Stimulated activated CD4-positive, alpha-beta T cell treated with anti-CD3 and anti-CD28 coated beads, Interleukin-15, amount 100 ng/mL, for 48 hours (primary cell): ENCODE measurements at places on chromosomes 7 and 10.

GRCh38 chr10:129028451-129028850 lies 438.6 kb upstream of the MGMT start:
- DNase-seq, result no peak

DNA sequence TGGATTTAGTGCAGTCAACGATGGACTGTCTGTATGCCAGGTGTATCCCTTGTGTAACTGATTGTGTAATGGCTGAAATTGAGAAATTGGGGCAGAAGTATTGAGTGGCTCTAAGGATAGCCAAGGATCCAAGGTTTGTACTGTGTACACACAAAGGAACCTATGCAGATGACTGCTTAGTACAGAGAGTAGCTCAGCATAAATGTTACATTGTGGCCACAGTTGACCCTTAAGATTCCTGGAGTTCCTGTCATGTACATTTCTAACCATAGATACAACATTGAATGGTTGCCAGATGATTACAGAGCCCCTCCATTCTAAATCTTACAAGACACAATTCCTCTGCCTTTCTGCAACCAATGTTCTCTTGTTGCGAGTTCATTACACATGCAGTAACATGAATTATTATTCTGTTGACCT lies 25.3 kb downstream of the CCDC126 start:
- no peak for DNase-seq

DNA sequence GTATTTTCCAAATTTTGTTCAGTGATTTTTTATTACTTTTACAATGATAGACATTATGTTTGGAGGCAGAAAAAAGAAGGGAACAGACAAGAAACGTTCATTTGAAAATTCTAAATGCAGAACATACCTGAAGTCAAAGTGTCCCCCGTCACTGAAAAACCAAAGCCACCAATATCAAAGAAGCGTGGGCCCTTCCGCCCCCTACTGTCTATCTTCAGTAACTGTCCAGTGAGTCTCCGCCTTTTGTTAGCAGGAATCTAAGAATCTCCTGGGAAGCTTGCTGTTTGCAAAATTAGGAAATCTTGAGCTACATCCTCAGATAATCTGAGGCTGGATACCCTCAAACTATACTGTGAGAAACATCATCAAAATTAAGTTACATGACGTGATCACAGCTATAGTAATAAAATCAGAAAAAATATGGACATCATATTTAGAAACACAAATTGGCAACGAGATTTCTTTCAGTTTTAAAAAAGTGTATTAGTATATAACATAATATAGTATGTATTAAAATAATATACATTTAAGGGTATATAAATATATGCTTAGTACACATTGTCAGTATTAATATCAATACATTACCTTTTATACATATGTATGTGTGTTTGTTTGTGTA lies 169.3 kb upstream of the AKR1E2 start:
- DNase-seq, result no peak

DNA sequence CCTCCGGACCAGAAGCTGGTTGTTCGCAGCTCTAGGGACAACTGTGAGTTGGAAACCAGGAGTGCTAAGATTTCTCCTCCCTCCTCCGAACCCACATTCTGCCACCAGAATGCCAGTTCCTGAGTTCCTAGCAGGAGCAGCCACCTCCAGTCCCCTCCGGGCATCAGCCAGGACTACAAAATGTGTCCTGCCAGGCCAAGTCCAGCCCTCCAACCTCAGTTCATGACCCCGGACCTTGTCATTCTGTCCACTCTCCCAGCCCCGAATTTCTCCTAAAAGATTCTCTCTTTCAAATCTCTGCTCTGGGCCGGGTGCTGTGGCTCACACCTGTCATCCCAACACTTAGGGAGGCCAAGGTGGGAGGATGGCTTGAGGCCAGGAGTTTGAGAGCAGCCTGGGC lies 2.3 kb downstream of the ZAN start:
- no peak for DNase-seq

DNA sequence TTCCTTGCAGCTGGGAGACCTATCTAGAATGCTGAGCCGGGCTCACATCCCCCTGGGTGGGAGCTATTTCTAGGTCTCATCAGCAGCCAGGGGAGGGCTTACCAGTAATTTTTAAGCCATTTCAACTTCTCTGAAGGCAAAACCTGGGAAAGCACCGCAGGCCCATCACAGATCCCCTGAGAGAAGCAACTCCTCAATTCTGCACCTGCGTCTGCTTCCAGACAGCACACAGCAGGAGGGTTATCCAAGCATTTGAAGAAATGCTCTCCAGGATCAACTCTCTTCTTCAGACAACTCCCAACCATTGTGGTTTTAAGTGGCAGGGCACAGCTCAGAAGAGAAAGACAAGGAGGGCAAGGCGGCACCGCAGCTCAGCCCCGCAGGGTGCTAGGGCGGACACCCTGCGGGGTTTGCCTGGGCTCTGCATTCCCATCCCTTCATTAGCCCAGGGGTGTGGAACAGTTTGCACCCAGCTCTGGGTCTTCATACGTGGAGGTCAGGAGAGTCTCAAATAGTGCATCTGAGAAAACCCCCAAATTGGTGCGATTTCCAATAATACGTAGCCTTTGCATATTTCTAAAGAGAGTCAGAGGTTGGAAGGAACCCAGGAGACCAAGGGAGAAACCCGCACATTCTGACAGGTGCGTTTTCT lies 618.7 kb downstream of the DNAJB6 start:
- no peak for DNase-seq

- DNase-seq, result no peak
Measured at GRCh38 chr7:155484483-155485399, 26.8 kb downstream of the EN2 start.

GRCh38 chr7:158550886-158551452 lies 36.7 kb downstream of the PTPRN2 start:
- no peak for DNase-seq

DNA sequence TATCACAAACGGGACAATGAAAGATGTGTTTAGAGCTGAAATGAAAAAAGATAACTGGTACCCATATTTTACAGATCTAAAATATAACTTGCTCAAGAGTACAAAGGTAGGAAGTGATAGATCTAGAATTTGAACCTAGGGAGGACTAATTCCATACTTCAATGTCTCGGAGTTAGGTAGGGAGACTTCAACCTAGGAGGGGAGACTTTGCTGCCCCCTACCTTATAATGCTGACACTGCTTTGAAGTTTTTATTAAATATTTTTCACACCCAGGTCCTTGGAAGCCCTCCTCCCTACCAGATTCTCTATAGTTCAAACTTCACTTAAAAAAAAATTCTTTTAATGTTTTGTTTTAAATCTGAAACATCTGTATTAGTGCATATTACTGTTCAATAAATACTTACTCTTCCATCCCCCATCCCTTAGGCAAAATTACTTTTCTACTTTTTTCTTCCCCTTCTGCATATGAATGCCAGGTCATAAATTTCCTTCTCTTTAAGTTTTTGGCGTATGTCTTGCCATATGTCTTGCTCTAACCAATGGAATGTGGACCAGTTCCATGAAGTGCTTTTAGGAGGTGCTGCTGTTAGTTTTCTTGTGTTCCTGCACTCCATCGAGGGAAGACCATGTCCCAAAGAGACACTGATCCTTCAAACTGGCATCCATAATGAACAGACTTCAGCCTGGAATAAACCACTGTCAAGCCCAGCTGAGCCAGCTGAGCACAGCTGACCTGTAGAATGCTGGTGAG lies 57.8 kb downstream of the MICU1 start:
- no peak for DNase-seq

DNA sequence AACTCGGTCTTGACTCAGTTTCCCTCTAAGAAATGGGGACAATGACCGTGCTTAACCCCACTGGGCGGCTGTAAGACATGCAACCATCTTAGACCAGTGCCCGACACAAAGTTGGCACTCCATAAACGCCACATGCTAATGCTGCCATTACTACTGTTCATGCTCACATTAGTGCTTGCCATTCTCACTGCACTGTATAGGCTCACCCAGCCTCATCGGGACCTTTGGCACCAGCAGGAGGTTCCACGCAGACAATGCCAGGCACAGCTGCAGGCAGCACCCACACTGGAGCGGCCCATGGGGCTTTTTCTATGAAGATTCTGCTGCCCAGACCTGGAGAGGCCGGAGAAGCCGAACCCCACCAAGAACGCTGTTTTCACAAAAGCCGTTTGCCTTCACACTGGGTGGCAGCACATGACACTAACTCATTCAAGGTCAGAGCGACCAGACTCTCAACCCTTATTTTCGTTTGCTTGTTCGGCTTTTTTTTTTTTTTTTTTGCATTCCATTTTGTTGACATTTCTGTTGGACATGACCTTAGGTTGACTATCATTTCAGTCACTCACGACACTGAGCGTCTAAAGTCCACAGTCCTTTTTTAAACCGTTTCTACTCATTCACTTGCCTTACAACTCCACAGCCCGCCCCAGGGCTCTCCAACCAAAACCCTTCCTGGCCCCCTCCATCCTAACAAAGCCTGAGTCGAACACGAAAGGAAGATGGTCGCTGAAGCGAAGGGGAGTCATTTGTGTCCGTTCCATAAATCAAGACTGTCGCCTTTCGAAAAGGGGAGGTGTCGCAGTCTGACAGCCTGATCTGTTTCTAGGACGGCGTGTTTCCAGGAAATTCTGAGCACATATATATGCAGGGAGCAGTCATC lies 124.4 kb upstream of the RNF32 start:
- DNase-seq, result no peak

- DNase-seq, result no peak
Measured at GRCh38 chr10:44380829-44381600, 3.9 kb downstream of the CXCL12 start.

- DNase-seq, result no peak
Measured at GRCh38 chr10:17028798-17029197, 100.8 kb downstream of the CUBN start.

DNA sequence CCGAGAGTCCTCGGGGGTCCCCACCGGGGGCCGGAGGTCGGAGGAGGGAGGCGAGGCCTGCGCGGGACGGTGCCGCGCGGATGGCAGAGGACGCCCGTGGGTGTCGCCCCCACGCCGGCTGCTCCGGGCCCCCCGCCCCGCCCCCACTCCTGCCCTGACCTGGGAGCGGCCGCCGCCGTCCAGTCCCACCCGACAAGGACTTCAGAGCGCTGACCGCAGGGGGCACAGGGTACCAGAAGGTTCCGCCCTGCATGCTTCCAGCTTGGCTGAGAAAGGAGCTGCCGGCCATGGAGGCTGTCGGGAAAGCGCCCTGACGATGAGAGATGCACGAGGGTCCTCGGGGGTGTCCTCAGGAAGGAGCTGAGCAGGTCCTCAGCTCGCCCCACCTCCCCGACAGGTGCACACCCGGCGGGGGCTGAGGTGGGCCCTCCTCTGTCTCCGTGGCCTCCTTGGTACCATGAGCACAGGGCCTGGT lies 57.0 kb upstream of the DNAJB6 start:
- DNase-seq, result no peak

DNA sequence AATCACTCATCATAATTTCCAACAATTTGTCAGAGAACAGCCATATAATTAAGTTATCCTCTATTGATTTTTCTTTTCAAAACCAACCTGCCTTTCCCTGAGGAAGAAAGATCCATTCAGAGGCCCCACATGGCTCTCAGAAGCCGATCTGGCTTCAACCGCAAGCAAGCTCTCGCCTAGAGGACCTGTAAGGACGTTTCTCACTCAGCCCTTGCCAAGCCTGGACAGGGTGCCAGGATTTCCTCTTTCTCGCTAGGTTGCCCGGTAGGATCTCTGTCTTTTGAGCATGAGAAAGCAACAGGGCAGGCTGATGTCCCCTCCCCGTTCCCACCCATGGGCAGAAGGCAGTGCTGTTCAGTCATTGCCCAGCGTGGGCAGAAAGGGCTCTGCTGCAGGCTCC lies 13.0 kb downstream of the AIFM2 start:
- DNase-seq, result no peak

DNA sequence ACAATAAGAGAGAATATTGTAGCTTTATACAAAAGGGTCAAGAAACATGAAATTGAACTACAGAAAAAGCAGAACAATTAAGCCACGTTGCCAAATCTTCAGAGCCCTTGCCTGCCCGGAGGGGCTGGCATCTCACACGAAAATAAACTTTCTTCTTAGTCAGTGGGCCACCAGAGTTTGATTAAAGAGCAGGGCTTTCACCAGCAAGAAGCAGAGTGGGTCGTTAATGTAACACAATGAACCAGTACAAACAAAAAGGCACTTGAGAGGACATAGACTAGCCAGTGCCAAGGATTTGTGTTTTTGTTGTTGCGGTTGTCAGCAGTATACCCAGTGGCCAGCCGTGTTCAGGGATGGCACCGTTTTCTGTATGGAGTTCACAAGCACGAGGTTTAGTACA lies 155.4 kb downstream of the NRP1 start:
- no peak for DNase-seq

GRCh38 chr7:140655511-140656408 lies 15.1 kb upstream of the DENND2A start:
- DNase-seq, result no peak

DNA sequence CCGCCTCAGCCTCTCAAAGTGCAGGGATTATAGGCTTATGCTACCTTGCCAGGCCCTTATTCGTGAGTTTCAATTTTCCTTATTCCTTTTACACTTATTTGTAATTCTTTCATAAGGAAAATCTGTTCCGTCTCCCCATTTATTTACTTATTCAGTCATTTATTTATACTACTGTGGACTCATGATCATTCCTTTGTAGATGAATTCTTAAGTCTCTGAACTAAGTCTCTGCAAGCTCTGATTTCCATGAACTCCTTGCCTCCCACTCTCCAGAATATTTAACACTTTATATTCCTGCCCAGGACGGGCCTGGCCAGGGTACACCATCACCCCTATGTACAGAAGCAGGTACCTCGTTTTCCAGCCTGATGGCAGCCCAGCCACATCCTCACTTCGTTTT lies 39.4 kb downstream of the PFKFB3 start:
- no peak for DNase-seq

DNA sequence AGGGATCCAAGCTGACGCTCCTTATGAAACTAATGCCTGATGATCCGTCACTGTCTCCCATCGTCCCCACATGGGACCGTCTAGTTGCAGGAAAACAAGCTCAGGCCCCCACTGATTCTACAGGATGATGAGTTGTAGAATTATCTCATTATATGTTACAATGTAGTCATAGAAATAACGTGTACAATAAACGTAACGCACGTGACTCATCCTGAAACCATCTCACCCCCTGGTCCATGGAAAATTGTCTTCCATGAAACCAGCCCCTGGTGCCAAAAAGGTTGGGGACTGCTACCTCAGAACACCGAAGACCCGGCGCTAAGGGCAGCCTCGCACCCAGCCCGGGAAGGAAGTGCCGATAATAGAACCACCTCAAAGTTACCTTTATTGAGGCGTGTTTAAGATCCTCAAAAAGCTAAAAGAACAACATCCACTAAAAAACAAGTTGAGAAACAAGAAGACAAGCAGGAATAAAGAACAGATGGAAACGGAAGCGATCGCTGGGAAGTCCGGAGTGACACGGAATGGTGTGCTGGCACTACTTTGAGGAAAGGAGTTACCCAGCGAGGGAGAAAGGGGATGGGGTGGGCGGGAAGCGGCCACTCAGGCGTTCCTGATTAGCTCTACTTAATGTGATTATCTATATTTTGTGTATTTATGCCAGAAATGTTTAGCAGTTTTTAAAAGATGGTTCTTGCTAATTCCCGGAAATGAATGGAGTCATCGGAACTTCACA lies 50.1 kb upstream of the PRKAR1B start:
- DNase-seq, result no peak
